ENCODE measurements at places on chromosomes 6 and 20. TPM values are rescaled to one million over a fixed set of nuclear protein-coding genes. Genes with fewer than 3 reads are reported as not detected.

Gene HNF4A
- total RNA-seq = not detected

Gene IP6K3
- total RNA-seq = 1.5 TPM

Gene TNXB
- total RNA-seq = 207 TPM

Gene ATP6V1G2
- 5.4 TPM for total RNA-seq

GRCh38 chr6:39166189-39166911 lies 51.4 kb upstream of the SAYSD1 start:
- no peak for DNase-seq

- DNase-seq = peak; percentile 34
Observed at GRCh38 chr6:6649824-6650349, 61.4 kb downstream of the LY86 start.

- DNase-seq = no peak
Observed at GRCh38 chr6:134589512-134589911, 271.6 kb upstream of the SGK1 start.
